ENCODE measurements at places on chromosomes 16 and 17. TPM values are rescaled to one million over a fixed set of nuclear protein-coding genes. Genes with fewer than 3 reads are reported as not detected.

GRCh38 chr17:62101090-62101489, 36.0 kb upstream of the MED13 start:
- no peak overlapping the region for H3K27ac ChIP-seq
- no peak overlapping the region for H3K4me3 ChIP-seq
- H3K27me3 ChIP-seq = no peaks in the 10 kb centered on the region
- no peak for DNase-seq

GRCh38 chr16:55151561-55152305, 172.3 kb upstream of the IRX6 start:
- H3K36me3 ChIP-seq = no peaks in the 10 kb centered on the region
- no peak for DNase-seq
- no peak overlapping the region for H3K27ac ChIP-seq
- H3K4me3 ChIP-seq = no peak overlapping the region

The KCTD11 gene
- 10.4 TPM for total RNA-seq

The MSI2 gene
- 92.8 TPM for total RNA-seq

The CBX4 gene
- total RNA-seq = 16.7 TPM

- H3K4me3 ChIP-seq = no peak overlapping the region
- DNase-seq = no peak
- no peaks in the 10 kb centered on the region for H3K27me3 ChIP-seq
Measured at GRCh38 chr17:17853811-17854447, 17.1 kb upstream of the SREBF1 start.

GRCh38 chr16:16887193-16887592, 508.3 kb downstream of the NPIPA7 start:
- H3K36me3 ChIP-seq = no peaks in the 10 kb centered on the region
- H3K27me3 ChIP-seq = no peaks in the 10 kb centered on the region
- DNase-seq = no peak
- no peak overlapping the region for H3K27ac ChIP-seq

The CACNG1 gene
- 0.20 TPM for total RNA-seq

The SLC13A5 gene
- total RNA-seq = 0.69 TPM

- peaks cover 26% of the 10 kb centered on the region for H3K36me3 ChIP-seq
- no peak overlapping the region for H3K27ac ChIP-seq
- peaks cover 17% of the 10 kb centered on the region for H3K4me1 ChIP-seq
- no peaks in the 10 kb centered on the region for H3K27me3 ChIP-seq
- DNase-seq = no peak
Measured at GRCh38 chr16:28208131-28208530, 3.6 kb downstream of the XPO6 start.

The SRCIN1 gene
- 16.0 TPM for total RNA-seq

DNA sequence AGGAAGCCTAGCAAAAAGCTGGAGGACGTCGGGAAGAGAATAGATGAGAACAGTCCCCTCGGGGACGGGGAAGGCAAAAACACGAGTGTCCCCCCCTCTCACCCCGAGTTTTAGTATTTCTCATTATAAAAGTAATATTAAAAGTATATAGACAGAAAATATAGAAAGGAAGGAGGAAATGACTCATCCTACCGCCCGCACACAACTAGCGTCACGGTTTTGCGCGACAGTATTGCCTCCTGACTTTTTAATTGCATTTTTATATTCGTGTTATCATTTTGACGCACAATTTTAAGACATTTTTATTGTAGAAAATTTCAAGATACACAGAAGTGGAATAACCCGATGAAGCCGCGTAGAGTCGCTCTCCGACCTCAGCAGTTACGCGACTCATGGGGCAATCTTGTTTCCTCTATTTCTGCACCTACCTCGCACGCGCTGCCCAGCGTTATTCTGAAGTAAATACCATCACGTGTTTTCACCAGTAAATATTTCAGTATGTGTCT, 652 bp upstream of the SLC25A19 start:
- peak overlapping the region; percentile 92 for H3K27ac ChIP-seq
- H3K4me3 ChIP-seq = peak overlapping the region; percentile 85
- peaks cover 4% of the 10 kb centered on the region for H3K4me1 ChIP-seq
- H3K36me3 ChIP-seq = peaks cover 6% of the 10 kb centered on the region

DNA sequence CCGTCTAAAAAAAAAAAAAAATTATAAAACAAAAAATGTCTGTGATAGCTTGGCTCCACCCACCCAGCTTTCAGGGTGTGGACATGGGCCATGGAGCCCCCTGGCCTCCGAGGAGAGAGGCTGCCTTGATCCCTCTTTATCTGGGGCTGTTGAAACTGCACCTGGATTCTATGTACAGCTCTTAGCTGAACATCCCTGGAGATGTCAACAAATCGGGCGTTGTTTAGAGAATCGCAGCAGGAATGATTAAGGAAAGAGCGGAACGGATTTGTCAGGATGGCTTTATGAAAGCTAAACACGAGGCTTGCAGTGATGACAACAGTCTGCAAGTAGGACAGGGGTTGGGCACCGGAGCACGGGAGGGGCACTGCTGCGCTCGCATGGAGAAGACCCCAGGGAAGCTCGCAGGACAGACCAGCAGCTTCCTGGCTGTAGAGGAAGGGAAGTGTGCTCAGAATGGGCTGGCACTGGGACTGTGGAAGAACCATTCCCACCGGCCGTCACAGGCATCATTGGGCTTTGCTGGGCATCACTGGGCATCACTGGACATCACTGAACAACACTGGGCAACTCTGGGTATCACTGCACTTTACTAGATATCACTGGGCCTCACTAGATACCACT, 195.8 kb upstream of the FOXF1 start:
- peaks cover 3% of the 10 kb centered on the region for H3K27me3 ChIP-seq
- H3K36me3 ChIP-seq = no peaks in the 10 kb centered on the region
- no peak overlapping the region for H3K27ac ChIP-seq
- H3K4me1 ChIP-seq = no peaks in the 10 kb centered on the region
- DNase-seq = no peak
- H3K4me3 ChIP-seq = no peak overlapping the region

GRCh38 chr16:86391984-86392383, 118.3 kb upstream of the FOXF1 start:
- no peak overlapping the region for H3K27ac ChIP-seq
- H3K4me3 ChIP-seq = no peak overlapping the region
- H3K4me1 ChIP-seq = peaks cover 12% of the 10 kb centered on the region
- no peaks in the 10 kb centered on the region for H3K36me3 ChIP-seq
- DNase-seq = no peak
- H3K27me3 ChIP-seq = no peaks in the 10 kb centered on the region

GRCh38 chr17:10021272-10021984, 116.4 kb upstream of the RCVRN start:
- H3K4me3 ChIP-seq = no peak overlapping the region
- no peak overlapping the region for H3K27ac ChIP-seq
- H3K27me3 ChIP-seq = no peaks in the 10 kb centered on the region
- H3K4me1 ChIP-seq = peaks cover 51% of the 10 kb centered on the region

- H3K4me3 ChIP-seq = no peak overlapping the region
- H3K4me1 ChIP-seq = no peaks in the 10 kb centered on the region
- no peak for DNase-seq
- no peak overlapping the region for H3K27ac ChIP-seq
Measured at GRCh38 chr17:70956726-70957125, 787.4 kb downstream of the KCNJ2 start.

DNA sequence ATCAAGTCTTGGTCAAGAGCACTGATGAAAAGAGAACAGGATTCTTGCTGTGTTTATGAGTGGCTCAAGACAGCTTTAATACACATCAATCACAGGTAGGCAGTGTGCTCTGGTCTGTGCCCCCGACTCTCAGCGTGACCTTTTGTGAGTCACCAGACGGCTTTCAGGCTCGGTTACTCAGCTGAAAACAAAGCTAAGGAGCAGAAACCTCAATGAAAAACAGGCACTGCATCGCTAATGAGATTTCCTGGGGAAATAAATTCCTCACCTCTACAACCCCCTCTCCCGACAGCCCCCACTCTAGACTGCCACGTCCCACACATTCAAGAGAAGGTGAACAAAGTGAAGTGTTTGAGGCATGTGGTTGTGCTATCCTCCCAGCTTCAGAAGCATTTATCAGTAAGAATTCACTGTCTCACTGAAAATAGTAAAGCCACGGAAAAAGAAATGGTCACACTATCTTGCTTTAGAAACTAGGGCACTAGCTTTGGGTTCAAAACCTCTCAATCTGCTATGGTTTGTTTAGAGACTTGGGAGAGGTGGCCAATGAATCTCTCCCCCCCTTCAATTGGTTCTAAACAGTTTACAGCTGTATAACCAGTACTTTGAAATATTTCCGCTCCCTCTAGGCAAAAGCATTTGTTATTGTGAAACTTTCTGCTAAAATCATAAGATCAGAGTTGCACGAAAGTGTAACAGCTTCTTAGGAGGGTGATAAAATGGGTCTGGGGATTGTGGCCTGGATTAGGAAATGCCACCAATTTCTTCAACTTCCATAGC, 199.5 kb upstream of the PMFBP1 start:
- no peak for DNase-seq
- no peak overlapping the region for H3K27ac ChIP-seq
- peaks cover 4% of the 10 kb centered on the region for H3K4me1 ChIP-seq
- no peaks in the 10 kb centered on the region for H3K36me3 ChIP-seq
- H3K27me3 ChIP-seq = no peaks in the 10 kb centered on the region
- no peak overlapping the region for H3K4me3 ChIP-seq

DNA sequence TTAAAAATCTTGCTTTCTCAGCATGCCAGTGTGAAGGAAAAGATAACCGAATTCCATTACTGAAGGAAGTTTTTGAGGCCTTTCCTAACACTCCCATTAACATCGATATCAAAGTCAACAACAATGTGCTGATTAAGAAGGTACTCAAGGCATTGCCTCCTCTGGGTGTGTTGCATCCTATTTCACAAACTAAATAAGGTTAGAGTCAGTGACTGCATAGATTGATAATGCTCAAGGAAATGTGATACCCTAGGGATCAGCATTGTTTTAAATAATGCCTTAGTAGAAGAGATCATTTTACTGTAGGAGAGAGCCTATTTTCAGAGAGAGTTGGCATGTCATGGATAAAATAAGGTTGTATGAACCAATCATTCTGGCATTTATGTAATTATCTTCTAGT, 36.8 kb downstream of the GDPD1 start:
- H3K36me3 ChIP-seq = peaks cover 28% of the 10 kb centered on the region
- H3K27ac ChIP-seq = no peak overlapping the region
- H3K4me3 ChIP-seq = no peak overlapping the region

- no peak for DNase-seq
- no peak within 1 kb of the TSS for H3K27ac ChIP-seq
- no peaks in the 10 kb centered on the region for H3K27me3 ChIP-seq
Measured at GRCh38 chr16:50681021-50681885, at the start of gene SNX20. Gene SNX20, minus strand, starts transcription at chr16:50681312. Its CDS starts 3,786 bp downstream, at chr16:50677526.

GRCh38 chr17:56675876-56676660, 82.6 kb downstream of the NOG start:
- DNase-seq = no peak
- H3K36me3 ChIP-seq = no peaks in the 10 kb centered on the region
- H3K4me1 ChIP-seq = peaks cover 10% of the 10 kb centered on the region
- no peak overlapping the region for H3K27ac ChIP-seq

DNA sequence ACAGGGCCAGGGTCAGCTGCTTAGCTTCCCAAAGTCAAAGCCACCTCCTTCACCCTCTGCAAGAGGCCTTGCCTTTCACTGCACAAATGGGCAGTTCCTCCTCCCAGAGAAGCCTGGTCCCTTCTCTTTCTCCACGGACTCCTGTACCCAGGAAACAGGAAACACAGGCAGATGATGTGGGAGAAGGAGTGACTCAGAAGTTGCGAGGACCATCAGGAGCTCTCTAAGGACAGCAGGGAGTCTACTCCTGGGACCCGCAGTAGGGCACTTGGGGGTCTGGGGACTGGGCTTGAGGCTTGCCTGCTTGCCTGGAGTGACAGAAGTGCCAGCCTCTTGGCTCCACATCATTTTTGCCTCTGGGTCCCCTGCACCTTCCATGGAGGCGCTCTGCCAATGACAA, 47.4 kb upstream of the KSR1 start:
- H3K4me1 ChIP-seq = peaks cover 2% of the 10 kb centered on the region
- no peaks in the 10 kb centered on the region for H3K36me3 ChIP-seq
- H3K27ac ChIP-seq = no peak overlapping the region
- DNase-seq = no peak
- no peaks in the 10 kb centered on the region for H3K27me3 ChIP-seq

DNA sequence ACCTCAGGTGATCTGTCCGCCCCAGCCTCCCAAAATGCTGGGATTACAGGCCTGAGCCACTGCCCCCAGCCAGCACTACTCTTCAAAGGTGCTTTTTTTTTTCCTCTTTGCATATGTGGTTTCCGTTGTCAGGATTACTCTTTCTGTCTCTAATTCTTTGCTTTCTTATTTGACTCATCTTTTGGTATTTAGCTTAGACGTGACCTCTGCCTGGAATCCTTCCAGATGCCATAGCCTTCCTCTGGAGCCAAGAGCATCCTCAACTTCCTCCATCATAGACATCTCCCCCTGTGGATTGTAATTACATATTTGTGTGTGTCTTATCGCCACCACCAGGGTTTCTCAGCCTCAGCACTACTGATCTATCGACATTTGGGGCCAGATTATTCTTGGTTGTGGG, 84.4 kb upstream of the XYLT1 start:
- H3K4me3 ChIP-seq = no peak overlapping the region
- H3K36me3 ChIP-seq = no peaks in the 10 kb centered on the region
- H3K4me1 ChIP-seq = no peaks in the 10 kb centered on the region
- no peak overlapping the region for H3K27ac ChIP-seq
- H3K27me3 ChIP-seq = peaks cover 2% of the 10 kb centered on the region
- no peak for DNase-seq

- no peak overlapping the region for H3K4me3 ChIP-seq
- no peaks in the 10 kb centered on the region for H3K36me3 ChIP-seq
- H3K27me3 ChIP-seq = peaks cover 21% of the 10 kb centered on the region
- H3K4me1 ChIP-seq = peaks cover 16% of the 10 kb centered on the region
Measured at GRCh38 chr16:4984174-4984990, 26.3 kb downstream of the SEC14L5 start.

- no peak for DNase-seq
- no peaks in the 10 kb centered on the region for H3K4me1 ChIP-seq
- H3K27me3 ChIP-seq = no peaks in the 10 kb centered on the region
- peaks cover 16% of the 10 kb centered on the region for H3K36me3 ChIP-seq
- no peak overlapping the region for H3K4me3 ChIP-seq
Measured at GRCh38 chr16:67490335-67491096, 7.2 kb upstream of the AGRP start.

DNA sequence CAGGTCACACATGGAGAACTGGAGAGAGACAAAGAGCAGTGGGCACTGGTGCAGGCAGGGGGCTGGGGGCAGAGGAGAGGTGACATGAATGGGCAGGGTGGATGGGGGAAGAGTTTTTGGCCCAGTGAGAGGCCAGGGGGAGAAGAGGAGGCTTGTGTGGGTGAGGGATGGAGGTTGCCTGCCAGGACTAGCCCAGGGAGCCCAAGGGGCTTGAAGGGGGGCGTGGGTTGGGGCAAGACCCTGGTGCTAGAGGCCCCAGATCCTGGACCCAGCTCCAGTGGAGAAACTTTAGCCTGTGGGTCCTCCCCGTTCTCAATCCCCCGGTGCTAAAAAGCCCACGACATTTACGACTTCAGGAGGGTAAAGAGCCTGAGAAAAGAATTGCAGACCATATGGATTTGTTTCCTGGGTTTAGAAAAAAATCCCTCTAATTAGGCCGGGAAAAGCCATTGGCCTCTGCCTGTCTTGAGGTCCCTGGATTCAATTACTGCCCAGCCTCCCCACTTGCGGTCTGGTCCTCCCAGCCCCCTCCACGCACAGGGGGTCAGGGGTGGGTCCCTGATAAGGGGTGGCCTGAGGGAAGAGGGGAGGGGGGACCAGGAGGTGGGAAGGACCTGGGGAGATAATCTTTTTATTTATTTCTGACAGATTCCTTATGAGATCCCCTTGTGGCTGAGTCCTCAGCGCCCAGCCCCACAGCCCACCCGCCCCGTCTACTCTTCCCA, 33.0 kb downstream of the NGFR start:
- H3K36me3 ChIP-seq = no peaks in the 10 kb centered on the region
- no peaks in the 10 kb centered on the region for H3K27me3 ChIP-seq
- H3K27ac ChIP-seq = no peak overlapping the region
- no peak overlapping the region for H3K4me3 ChIP-seq

The VPS9D1 gene
- 9.4 TPM for total RNA-seq

The HS3ST4 gene
- total RNA-seq = 11.1 TPM

All from spinal cord (tissue), 10 donors.